Natural killer cell (primary cell): ENCODE measurements at places on chromosomes 2 and 18. TPM values are rescaled to one million over a fixed set of nuclear protein-coding genes. Genes with fewer than 3 reads are reported as not detected.

DNA sequence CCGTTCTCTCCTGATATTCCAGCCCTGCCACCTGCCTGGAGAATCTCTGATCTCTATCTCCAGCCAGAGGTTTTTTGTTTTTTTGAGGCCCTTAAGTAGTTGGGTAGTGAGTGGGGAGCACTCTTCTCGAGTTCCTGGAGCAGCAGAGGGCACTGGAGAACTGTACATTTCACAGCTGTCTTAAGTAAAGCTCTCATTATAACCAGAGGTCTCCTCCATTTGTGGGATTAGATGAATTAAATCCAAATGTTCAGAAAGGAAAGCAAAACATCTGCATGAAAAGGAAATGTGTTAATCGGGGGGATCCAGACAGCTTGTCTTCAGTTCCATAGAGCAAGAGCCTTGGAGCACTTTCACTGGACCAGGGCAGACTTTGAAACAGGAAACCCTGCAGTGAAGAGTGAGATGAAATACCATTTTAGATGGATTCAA is 32.8 kb downstream of the AOX1 start:
- H3K36me3 ChIP-seq: no peaks in the 10 kb centered on the region
- H3K27me3 ChIP-seq: no peaks in the 10 kb centered on the region
- no peak for DNase-seq
- no peak overlapping the region for H3K27ac ChIP-seq

GRCh38 chr2:151728804-151729414 is 5.4 kb downstream of the NEB start:
- H3K4me1 ChIP-seq: no peaks in the 10 kb centered on the region
- H3K4me3 ChIP-seq: no peak overlapping the region
- H3K36me3 ChIP-seq: no peaks in the 10 kb centered on the region

- no peaks in the 10 kb centered on the region for H3K27me3 ChIP-seq
- no peaks in the 10 kb centered on the region for H3K4me1 ChIP-seq
- DNase-seq: no peak
- H3K36me3 ChIP-seq: no peaks in the 10 kb centered on the region
- no peak overlapping the region for H3K27ac ChIP-seq
Measured at GRCh38 chr2:2232167-2232566, 98.9 kb downstream of the MYT1L start.

PLGLB1 gene
- 1.4 TPM for total RNA-seq
